ENCODE measurements at places on chromosomes 3 and 15. TPM values are rescaled to one million over a fixed set of nuclear protein-coding genes. Genes with fewer than 3 reads are reported as not detected.

ACKR2 gene
- polyA plus RNA-seq: 1.1 TPM

STARD5 gene
- 5.4 TPM for polyA plus RNA-seq

CLEC3B gene
- polyA plus RNA-seq: 33.1 TPM

TRPC1 gene
- polyA plus RNA-seq: 1.1 TPM

HIGD2B gene
- polyA plus RNA-seq: not detected

RARRES1 gene
- polyA plus RNA-seq: 49.8 TPM

LRRC31 gene
- polyA plus RNA-seq: 1.0 TPM

- H3K27me3 ChIP-seq: peaks cover 8% of the 10 kb centered on the region
- H3K27ac ChIP-seq: no peak overlapping the region
- no peaks in the 10 kb centered on the region for H3K4me1 ChIP-seq
- no peak overlapping the region for H3K4me3 ChIP-seq
Observed at GRCh38 chr3:142896201-142896755, 7.4 kb upstream of the PCOLCE2 start.

- no peaks in the 10 kb centered on the region for H3K36me3 ChIP-seq
- no peak overlapping the region for H3K27ac ChIP-seq
- H3K4me1 ChIP-seq: peaks cover 15% of the 10 kb centered on the region
- H3K4me3 ChIP-seq: no peak overlapping the region
Observed at GRCh38 chr3:16063603-16064002, 110.9 kb upstream of the GALNT15 start.

DNA sequence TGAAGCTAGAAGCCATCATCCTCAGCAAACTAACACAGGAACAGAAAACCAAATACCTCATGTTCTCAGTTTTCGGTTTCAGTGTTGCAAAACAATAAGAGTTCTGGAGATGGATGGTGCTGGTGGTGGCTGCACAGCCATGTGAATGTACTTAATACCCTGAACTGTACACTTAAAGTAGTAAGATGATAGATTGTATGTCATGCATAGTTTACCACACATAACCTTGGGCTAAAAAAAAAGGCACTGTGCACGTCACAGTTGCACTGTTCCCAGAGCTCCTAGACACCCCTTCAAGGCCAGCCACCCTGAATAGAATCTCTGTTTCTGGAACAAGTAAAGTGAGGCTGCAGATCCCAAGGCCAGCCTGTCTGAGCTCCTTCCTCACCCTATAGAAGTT, 243.3 kb upstream of the IGF1R start:
- no peak overlapping the region for H3K4me3 ChIP-seq
- no peaks in the 10 kb centered on the region for H3K4me1 ChIP-seq
- H3K27ac ChIP-seq: no peak overlapping the region
- peaks cover 2% of the 10 kb centered on the region for H3K27me3 ChIP-seq
- no peak for DNase-seq

DNA sequence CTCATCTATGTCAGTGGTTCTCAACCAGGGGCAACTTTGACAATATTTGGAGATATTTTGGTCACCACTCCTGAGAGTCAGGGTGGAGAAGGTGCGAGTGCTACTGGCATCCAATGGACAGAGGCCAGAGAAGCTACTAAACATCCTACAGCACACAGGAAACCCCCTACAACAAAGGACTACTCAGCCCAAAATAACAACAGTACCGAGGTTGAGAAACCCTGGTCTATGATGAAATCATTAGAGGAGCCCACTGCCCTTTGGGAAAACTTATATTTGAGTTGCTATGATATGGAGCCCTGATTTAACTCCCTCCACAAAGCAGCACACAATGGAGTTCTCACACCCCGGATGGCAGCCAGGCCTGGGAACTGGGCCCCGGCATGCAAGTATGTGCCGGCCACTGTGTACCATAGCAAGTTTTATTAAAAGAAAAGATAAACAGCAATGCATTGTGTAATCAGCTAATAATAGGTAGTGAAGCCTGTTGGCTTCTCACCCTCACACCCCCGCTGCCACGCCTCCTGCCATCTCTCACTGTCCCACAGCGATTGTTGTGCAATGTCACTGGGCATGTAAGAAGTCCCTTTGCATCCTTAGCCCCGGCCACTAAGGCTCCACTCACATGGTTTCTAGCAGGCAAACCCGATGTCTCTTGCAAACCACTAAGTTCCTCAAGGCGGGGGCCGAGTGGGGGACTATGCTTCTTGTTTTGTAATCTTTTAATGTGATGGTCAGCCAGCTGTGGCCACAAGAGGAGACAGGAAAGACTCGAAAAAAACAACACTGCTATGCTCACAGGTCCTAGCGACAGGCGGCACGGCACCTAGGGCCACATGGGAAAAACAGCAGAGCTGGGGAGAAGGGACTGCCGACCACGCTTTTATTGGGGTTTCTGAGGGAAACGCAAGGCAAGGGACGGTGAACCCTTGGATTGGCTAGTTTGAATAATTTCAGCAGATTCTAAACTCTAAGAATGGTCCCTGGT, 110.0 kb downstream of the AQP9 start:
- H3K4me3 ChIP-seq: no peak overlapping the region
- H3K36me3 ChIP-seq: no peaks in the 10 kb centered on the region
- H3K4me1 ChIP-seq: no peaks in the 10 kb centered on the region
- no peaks in the 10 kb centered on the region for H3K27me3 ChIP-seq
- peak overlapping the region; percentile 88 for H3K27ac ChIP-seq

GRCh38 chr15:51168700-51169099, 74.0 kb upstream of the TNFAIP8L3 start:
- H3K27ac ChIP-seq: no peak overlapping the region
- H3K4me3 ChIP-seq: no peak overlapping the region
- peaks cover 5% of the 10 kb centered on the region for H3K4me1 ChIP-seq
- no peaks in the 10 kb centered on the region for H3K36me3 ChIP-seq
- H3K27me3 ChIP-seq: no peaks in the 10 kb centered on the region

- H3K4me3 ChIP-seq: no peak overlapping the region
- no peaks in the 10 kb centered on the region for H3K36me3 ChIP-seq
- DNase-seq: no peak
- H3K27me3 ChIP-seq: no peaks in the 10 kb centered on the region
- H3K27ac ChIP-seq: peak overlapping the region; percentile 43
Observed at GRCh38 chr15:73989001-73989798, 2.9 kb downstream of the STOML1 start.

GRCh38 chr3:192845526-192845855, 72.2 kb downstream of the MB21D2 start:
- H3K36me3 ChIP-seq: no peaks in the 10 kb centered on the region
- H3K27ac ChIP-seq: no peak overlapping the region
- H3K4me1 ChIP-seq: peaks cover 20% of the 10 kb centered on the region
- DNase-seq: no peak
- H3K4me3 ChIP-seq: no peak overlapping the region

GRCh38 chr15:78387246-78388037, 47.3 kb downstream of the CRABP1 start:
- H3K27ac ChIP-seq: no peak overlapping the region
- peaks cover 8% of the 10 kb centered on the region for H3K27me3 ChIP-seq
- H3K4me1 ChIP-seq: no peaks in the 10 kb centered on the region
- no peak for DNase-seq
- H3K4me3 ChIP-seq: no peak overlapping the region

DNA sequence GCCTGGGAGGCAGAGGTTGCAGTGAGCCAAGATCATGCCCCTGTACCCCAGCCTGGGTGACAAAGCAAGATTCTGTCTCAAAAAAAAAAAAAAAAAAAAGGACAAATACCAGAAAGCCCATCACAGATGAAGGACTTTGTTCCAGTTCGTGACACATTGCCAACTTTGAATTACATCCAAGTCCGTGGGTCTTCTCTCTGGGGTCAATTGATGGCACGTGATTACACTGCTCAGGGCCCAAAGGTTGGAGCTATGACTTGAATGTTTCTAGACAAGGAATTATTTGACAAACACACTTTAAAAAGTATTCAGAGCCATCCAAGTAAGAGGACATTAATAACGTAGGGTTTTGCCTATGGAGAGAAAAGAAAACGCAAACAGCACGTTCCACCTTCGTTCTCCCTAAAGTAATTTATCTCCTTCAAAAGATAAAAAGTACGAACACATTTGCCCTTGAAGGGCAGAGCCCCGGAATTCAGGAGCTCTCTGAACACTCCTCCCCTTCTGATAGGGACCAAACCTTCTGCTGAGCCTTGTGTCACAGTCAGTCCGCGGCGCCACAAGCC, 31.3 kb upstream of the ST3GAL6 start:
- H3K4me3 ChIP-seq: peak overlapping the region; percentile 74
- no peaks in the 10 kb centered on the region for H3K27me3 ChIP-seq
- peak; percentile 63 for DNase-seq

- H3K4me3 ChIP-seq: no peak overlapping the region
- no peaks in the 10 kb centered on the region for H3K36me3 ChIP-seq
- DNase-seq: peak; percentile 15
- H3K27ac ChIP-seq: no peak overlapping the region
- peaks cover 96% of the 10 kb centered on the region for H3K27me3 ChIP-seq
Observed at GRCh38 chr3:147390589-147391569, 15.5 kb downstream of the ZIC4 start.

GRCh38 chr3:101292027-101292426, 28.3 kb downstream of the IMPG2 start:
- H3K4me1 ChIP-seq: no peaks in the 10 kb centered on the region
- no peak overlapping the region for H3K4me3 ChIP-seq
- H3K27me3 ChIP-seq: no peaks in the 10 kb centered on the region
- no peaks in the 10 kb centered on the region for H3K36me3 ChIP-seq
